ENCODE measurements at places on chromosomes 5 and 9.

DNA sequence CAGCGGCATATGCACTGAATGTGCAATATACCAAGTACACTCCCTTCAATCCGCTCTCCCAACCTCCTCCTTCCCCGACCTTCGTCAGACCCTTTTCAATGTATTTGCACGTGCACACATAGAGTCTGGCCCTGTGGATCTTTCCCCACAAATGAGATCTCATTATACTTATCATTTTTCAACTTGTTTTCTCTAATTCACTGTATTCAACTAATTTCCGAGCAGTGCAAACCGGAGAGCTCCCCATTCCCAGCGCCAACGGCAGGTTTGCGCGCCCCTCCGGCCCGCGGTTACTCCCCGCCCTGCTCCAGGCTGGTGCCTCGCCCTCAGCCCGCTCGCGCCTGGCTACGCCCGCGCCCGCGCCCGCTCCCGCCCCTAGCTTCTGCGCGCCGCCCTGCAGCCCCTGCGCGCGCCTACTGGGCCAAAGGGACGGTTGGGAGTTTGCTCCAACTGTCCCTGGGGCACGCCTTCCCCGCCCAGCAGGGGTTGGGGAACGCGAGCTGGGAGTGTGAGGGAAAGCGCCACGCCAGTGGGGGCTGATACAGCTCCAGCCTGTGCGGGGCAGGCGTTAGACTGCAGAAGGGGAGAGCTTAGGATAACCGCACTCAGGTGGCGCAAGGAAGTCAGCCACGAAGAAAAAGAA, 3.3 kb upstream of the CDC20B start:
- peak; percentile 75 for DNase-seq

DNA sequence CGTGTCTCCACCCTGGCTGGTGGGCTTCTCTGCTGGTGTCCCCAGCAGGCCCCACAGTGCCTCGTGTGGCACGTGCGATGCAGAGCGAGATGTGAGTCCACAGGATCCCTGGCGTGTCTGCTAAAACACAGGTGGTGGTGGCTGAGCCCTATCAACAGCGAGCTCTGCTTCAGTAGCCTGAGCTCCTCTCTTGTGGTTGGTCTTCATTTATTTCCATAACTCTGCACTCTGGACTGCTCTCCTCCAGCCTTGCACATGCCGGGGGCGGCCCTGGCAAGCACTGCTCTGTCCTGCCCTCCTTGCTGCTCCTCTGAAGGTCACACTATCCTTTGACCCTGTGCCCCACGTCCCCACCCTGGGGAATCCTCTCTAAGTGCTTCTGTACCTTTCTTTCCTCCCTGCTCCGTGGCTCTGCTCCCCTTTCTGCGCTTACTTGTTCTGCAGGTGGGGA, 59.2 kb downstream of the NSUN2 start:
- DNase-seq: no peak

DNA sequence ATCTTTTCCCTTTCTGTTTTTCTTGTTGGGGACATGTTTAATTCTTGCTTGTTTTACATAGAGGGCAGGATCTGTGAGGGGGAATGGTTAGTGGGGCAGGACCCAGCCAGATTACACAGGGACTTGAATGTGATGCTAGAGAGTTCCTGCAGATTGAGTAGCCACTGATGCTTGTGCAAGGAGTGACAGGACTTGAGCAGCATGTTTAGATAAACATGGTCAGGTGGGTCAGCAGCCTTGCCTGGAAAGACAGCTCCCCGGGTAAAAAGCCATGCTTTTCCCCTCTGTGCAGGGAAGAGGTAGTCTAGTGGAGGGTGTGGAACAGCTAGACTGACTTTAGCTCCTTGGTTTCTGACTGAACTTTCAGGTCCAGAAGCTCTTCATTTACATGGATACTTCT, 261.2 kb downstream of the AOPEP start:
- DNase-seq: no peak

DNA sequence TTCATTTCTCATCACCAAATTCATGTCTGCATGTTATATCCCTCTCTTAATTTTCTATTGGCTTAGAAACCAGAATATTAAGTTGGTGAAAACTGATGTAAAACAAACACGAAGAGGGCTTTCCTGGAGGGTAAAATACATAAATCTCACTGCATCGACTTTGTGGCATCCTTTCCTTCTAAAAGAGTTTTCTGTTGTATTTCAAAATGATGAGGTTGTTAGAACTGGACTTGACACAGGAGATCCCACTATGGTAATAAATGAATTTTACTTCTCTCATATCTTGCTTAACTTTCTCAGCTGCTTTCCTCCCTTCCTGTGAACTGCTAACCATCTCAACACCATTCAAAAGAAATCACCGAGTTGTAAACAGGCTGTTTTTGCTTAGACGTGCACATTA, 162.0 kb upstream of the TRPC7 start:
- DNase-seq: no peak

- no peak for DNase-seq
Measured at GRCh38 chr5:147688656-147689356, 93.7 kb downstream of the JAKMIP2 start.

DNA sequence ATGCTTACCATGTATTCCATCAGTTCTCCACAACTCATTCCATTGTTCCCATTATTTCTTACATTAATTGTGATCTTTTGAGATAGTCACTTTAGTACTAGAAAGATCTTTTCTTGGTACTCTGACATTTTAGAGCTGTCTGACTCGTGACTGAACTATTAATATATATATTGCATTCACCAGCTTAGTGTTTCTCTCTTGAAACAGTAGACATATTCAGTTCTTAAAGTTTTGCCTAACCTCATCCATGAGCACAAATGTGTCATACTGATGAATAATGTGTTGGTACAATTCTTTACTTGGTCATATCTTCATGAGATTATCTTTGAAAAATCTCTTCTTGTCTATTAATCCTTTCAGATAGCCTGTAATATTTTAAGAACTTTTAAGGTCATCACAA, 74.3 kb downstream of the NLN start:
- DNase-seq: peak; percentile 39

GRCh38 chr5:38032149-38032548, 192.3 kb upstream of the GDNF start:
- DNase-seq: no peak

Measured in EL (cell line).